H1 (cell line): ENCODE measurements at places on chromosomes 7 and 10. TPM values are rescaled to one million over a fixed set of nuclear protein-coding genes. Genes with fewer than 3 reads are reported as not detected.

NRCAM gene
- 3.8 and 4.3 TPM in 2 replicates for total RNA-seq

ICA1 gene
- total RNA-seq: 36.9 and 37.1 TPM in 2 replicates

MMD2 gene
- not detected in 2 replicates for total RNA-seq

DNAH11 gene
- total RNA-seq: 4.9 and 6.1 TPM in 2 replicates

ACTL6B gene
- 1.7 and 2.1 TPM in 2 replicates for total RNA-seq

VAX1 gene
- total RNA-seq: not detected in 2 replicates

TMEM196 gene
- 0.07 and 0.33 TPM in 2 replicates for total RNA-seq

DNA sequence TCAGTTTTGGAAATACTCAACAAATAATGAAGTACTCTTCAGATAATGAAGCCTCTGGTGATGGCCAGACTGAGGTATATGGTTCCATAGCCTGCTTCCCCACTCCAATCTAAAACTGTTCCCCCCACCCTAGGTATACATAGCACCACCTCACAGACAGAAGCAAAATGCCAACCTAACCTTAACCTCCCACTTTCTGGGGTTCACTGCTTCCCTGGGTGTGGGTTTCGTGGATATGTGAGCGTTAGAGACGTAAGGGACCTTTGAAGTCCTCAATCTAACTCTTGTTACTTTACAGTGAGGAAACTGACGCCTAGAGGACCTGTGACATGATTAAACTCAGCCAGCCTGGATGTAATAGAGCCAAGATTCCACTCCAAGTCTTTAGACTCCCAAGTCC lies 1.4 kb downstream of the RHBDD2 start:
- peaks cover 9% of the 10 kb centered on the region for H3K4me1 ChIP-seq
- H3K36me3 ChIP-seq: peaks cover 18% of the 10 kb centered on the region
- peaks cover 8% of the 10 kb centered on the region; the same call in 1 of the 2 replicates for H3K27me3 ChIP-seq
- H3K27ac ChIP-seq: no peak overlapping the region
- DNase-seq: no peak

DNA sequence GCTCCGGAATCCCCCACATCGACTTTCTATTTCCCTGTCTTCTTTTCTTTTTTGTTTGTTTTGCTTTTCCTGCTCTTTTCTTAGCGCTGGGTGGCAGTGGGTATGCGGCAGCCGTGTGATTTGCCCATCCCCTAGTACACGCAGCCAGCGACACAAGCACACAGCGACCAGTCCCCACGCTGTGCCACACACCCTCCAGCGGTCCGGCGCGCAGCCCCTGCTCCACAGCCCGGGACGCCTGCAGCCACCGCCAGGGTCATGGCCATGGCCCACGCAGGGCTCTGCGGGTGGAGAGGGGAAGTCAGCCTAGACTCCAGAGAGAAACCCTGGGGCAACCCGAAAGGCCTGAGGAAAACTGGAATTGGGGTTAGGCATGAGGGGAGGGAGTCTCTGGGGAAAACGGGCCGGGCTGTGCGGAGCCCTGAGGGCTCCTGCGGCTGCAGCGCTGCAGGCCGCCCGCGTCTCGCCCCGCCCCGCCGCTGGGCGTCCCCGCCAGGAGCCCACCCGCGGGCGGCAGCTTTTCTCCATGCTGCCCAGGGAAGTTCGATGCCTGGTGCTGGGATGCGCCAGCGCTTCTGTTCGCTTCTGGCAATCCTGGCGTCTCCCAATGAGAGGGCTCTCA lies 2.5 kb downstream of the CHRM2 start:
- H3K4me1 ChIP-seq: peaks cover 23% of the 10 kb centered on the region
- peaks cover 40% of the 10 kb centered on the region for H3K27me3 ChIP-seq
- H3K4me3 ChIP-seq: 0 out of 2 replicates have a peak overlapping the region, but pooled peaks have one; percentile 35
- no peak overlapping the region for H3K27ac ChIP-seq

GRCh38 chr10:77564731-77565589 lies 72.6 kb downstream of the KCNMA1 start:
- no peak overlapping the region for H3K4me3 ChIP-seq
- no peaks in the 10 kb centered on the region for H3K36me3 ChIP-seq
- peaks cover 18% of the 10 kb centered on the region for H3K4me1 ChIP-seq
- H3K27ac ChIP-seq: peak overlapping the region; percentile 59; the same call in 1 of the 2 replicates

- peaks cover 2% of the 10 kb centered on the region for H3K27me3 ChIP-seq
- H3K4me3 ChIP-seq: no peak overlapping the region
- no peak overlapping the region for H3K27ac ChIP-seq
- H3K4me1 ChIP-seq: no peaks in the 10 kb centered on the region; the same call in 1 of the 2 replicates
Measured at GRCh38 chr7:110947408-110947807, 143.5 kb upstream of the LRRN3 start.

DNA sequence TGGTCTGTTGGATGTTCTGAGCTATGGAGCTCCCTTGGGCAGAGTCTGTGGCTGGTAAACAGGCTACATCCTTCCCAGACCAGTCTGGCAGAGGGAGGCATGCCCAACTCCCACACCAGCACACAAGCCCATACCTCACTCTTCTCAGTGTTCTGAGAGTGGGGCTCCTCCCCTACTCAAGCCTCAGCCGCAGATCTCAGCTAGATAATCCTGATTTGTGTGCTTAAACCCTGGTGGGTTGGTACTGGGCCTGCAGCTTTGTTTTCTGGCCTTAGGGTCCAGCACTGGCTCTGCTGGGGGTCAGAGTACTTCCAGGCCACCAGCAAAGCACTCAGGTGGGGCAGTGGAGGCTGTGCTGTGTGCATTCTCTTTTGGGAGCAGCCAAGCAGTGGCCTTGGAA lies 70.4 kb downstream of the MGAM2 start:
- no peak for DNase-seq
- H3K27ac ChIP-seq: no peak overlapping the region
- H3K27me3 ChIP-seq: no peaks in the 10 kb centered on the region
- H3K4me3 ChIP-seq: no peak overlapping the region

DNA sequence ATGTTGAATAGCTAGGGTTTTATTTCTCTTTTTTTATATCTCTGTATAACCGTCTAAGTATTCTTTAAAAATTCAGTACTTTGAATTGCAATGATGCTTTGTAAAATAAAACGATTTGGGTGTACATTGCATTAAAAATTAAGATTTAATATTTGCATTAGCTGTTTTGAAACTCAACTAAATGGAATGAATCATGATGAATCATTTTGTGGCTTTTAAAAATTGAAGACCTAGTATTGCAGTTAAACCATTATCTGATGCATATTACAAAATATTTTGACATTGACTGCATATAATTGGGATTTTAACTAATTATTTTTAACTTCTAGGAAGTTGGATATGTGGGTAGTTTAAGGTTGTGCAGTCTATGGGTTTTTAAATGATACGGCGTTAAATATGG lies 314.0 kb downstream of the CDK14 start:
- no peaks in the 10 kb centered on the region for H3K36me3 ChIP-seq
- H3K4me3 ChIP-seq: no peak overlapping the region
- H3K27me3 ChIP-seq: no peaks in the 10 kb centered on the region
- no peak for DNase-seq
- H3K27ac ChIP-seq: no peak overlapping the region

- no peak overlapping the region for H3K4me3 ChIP-seq
- H3K36me3 ChIP-seq: no peaks in the 10 kb centered on the region
- H3K27me3 ChIP-seq: no peaks in the 10 kb centered on the region
- H3K27ac ChIP-seq: no peak overlapping the region
- H3K4me1 ChIP-seq: peaks cover 11% of the 10 kb centered on the region
- no peak for DNase-seq
Measured at GRCh38 chr7:133040674-133041073, 41.2 kb downstream of the CHCHD3 start.

DNA sequence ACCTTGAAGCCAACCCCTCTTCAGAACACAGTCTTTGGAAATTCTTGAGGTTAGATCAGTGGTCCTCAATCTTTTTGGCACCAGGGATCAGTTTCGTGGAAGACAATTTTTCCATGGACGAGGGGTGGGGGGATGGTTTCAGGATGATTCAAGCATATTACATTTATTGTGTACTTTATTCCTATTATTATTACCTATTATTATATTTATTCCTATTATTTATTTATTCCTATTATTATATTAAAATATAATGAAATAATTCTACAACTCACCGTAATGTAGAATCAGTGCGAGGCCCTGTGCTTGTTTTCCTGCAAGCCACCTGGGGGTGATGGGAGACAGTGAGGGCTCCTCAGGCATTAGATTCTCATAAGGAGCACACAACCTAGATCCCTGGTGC lies 17.9 kb downstream of the CAMK1D start:
- DNase-seq: no peak
- H3K36me3 ChIP-seq: no peaks in the 10 kb centered on the region
- no peaks in the 10 kb centered on the region for H3K4me1 ChIP-seq
- H3K27me3 ChIP-seq: no peaks in the 10 kb centered on the region

DNA sequence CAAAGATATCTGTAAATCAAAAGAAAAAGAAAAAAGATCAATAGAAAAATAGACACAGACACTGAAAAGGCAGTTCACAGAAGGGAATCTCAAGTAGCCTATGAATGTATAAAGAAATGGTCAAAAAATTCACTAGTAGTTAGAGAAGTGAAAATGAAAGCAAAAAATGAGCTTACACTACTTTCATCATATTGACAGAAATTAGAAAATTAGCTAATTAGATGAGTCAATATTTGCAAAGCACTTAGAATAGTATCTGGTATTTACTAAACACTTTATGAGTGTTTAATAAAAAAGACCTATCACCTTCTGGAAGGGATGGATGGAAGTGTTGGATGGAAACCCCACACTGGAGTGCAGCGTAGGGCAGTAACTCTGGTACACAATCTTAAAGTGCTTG lies 1.7 kb upstream of the CFAP58 start:
- H3K4me3 ChIP-seq: no peak overlapping the region
- H3K27ac ChIP-seq: no peak overlapping the region
- DNase-seq: no peak
- H3K27me3 ChIP-seq: peaks cover 12% of the 10 kb centered on the region
- 0 out of 2 replicates have a peak, but pooled peaks cover 2% of the 10 kb centered on the region for H3K4me1 ChIP-seq

DNA sequence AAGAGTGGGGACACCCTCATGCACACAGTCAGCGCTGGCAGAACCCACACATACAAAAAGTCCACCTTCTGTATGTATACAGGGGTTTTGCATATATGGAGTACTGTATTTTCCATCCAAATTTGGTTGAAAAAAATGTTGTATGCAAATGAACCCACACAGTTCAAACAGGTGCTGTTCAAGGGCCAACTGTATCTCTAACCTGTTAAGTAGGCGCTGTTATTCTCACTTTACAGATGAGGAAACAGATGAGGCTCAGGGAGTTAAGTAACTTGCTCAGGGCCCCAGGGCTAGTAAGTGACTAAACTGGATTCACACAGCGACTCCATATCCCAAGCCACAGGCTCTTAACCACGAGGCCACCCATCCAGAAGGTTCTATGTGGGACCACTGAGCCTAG lies 69.9 kb downstream of the C10orf105 start:
- H3K4me1 ChIP-seq: peaks cover 10% of the 10 kb centered on the region
- H3K4me3 ChIP-seq: no peak overlapping the region
- DNase-seq: no peak
- no peaks in the 10 kb centered on the region for H3K36me3 ChIP-seq

DNA sequence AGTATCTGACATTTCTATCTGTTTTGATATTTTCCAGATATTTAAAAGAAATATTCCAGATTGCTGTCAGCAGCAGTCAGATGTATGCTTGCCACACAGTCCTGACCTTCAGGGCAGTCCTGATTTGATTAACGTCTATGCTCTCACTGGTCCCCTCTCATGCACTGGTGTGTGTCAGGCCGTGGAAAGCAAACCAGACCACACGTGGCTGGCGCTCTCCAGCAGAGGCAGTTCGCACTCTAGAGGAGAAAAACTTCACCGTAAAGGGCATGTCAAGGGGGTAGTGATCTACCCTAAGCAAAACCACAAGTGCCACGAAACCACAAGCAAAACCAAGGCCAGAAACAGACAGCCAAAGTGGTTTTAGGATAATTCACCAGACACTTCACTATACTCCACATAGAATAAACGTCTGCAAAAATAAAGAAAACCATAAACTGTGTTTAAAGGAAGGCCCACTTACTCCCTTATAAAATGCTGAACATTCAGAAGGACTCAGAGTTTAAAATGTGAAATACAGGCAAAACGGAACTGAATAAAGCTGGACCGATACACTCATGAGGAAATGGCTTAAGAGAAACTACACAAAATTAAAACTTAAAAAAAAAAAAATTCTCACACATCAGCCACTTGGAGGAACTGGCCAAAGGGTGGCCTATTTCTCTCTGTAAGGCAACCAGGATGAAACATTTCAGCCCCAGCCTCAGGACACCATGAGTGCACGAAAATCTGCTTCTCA lies 26.4 kb downstream of the PARP12 start:
- H3K4me1 ChIP-seq: no peaks in the 10 kb centered on the region
- no peak overlapping the region for H3K4me3 ChIP-seq
- H3K27ac ChIP-seq: no peak overlapping the region
- H3K27me3 ChIP-seq: no peaks in the 10 kb centered on the region
- H3K36me3 ChIP-seq: no peaks in the 10 kb centered on the region
